ENCODE measurements at places on chromosomes 2 and 18.
A peak's percentile ranks its signal among the peaks of the same experiment; 100 is the strongest.

GRCh38 chr18:22001912-22002487, 167.4 kb upstream of the GATA6 start:
- peak; percentile 76 for DNase-seq

GRCh38 chr2:113000436-113000835, 4.8 kb upstream of the IL36A start:
- no peak for DNase-seq

- DNase-seq, result peak; percentile 76
Measured at GRCh38 chr2:38948995-38949394, 59.3 kb downstream of the ARHGEF33 start.

DNA sequence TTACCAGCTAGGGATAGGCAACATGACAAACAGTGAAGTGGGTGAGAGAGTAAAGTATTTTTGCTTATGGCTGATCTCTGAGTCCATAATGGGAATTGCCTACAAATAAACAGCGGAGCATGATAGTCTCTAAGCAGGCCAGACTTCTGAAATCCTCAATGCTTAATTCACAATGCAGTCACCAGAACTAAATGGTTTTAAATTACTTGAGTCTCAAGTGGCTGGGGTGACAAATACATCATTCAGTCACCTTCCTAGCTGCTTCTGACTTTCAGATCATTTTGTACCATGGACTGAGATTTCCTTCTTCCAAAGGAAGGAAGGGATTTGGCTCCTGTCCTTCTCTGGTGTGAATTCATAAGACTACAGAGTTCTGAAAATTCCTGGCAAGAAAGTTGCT, 82.8 kb upstream of the RMP24 start:
- DNase-seq, result no peak

DNA sequence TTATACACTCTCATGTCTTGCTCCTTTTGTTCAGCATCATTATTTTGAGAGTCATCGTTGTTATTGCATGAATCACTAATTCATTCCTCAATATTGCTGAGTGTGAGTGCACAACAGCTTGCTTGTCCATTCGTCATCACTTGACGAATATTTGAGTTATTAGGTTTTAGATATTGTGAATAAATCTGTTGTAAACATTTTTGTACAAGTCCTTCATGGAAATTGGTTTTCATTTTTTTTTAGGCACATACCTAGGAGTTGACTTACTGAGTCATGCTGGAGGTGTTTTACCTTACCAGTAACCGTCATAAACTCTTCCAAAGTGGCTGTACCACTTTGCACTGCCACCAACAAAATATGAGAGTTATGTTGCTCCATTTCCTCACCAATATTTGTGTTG, 84.2 kb upstream of the NCK2 start:
- no peak for DNase-seq

GRCh38 chr2:10910625-10911024, 1.1 kb upstream of the KCNF1 start:
- DNase-seq, result no peak

DNA sequence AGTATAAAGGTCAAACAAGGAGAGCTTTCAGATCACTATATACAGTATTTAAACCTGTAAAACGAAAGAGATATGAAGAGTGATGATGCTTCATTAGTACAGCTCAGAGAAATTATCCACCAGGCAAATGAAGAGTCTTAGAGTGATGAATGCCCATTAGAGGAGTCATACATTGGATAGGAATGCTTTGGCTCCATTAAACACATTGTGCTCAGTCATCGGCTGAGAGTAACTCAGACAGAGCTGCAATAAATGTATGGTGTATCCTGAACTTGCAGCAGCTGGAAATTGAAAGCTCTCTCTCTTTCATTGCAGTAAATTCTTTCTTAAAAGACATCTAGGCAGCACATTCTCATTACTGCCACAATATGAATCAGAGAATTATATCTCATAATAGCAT, 340.8 kb upstream of the SPHKAP start:
- DNase-seq, result no peak

- DNase-seq, result no peak
Measured at GRCh38 chr2:241082341-241083090, 19.6 kb downstream of the MTERF4 start.

GRCh38 chr2:168090366-168091135, 156.8 kb downstream of the STK39 start:
- DNase-seq, result no peak

GRCh38 chr2:127096718-127097470, 10.1 kb downstream of the BIN1 start:
- no peak for DNase-seq

- DNase-seq, result no peak
Measured at GRCh38 chr2:213125646-213126347, 25.6 kb downstream of the IKZF2 start.

DNA sequence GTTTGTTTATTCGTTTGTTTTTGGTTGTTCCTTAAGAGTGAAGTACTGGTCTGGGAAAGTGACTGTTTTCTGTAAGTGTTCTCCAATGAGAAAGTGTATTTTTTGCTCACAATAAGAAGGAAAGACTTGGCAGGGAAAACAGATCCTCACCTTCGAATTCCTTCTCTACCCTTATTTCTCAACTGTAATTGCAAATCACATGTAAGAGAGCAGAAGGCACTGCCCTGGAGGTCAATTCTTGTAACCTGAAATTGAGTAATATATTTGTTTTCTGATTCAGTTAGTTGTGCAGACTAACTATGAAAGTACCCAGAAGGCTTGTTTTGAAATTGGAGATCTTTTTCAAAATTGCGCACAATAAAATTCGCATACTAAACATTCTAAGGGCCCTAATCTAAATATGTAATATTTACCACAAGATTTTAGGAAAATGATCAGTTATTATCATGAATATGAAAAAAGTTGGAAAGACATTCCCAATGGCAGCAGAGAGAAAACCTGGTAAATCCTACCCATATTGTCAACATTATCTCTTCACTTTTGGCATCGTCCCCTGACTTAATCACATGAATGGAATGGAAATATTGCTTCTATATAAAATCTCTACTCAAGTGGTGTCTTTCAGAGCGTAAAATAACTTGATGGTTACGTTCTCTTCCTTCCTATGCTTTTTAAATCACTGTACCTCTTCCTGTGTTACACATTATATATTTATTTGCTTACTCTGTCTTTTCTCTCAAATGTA, 24.1 kb downstream of the TFPI start:
- DNase-seq, result peak; percentile 79

DNA sequence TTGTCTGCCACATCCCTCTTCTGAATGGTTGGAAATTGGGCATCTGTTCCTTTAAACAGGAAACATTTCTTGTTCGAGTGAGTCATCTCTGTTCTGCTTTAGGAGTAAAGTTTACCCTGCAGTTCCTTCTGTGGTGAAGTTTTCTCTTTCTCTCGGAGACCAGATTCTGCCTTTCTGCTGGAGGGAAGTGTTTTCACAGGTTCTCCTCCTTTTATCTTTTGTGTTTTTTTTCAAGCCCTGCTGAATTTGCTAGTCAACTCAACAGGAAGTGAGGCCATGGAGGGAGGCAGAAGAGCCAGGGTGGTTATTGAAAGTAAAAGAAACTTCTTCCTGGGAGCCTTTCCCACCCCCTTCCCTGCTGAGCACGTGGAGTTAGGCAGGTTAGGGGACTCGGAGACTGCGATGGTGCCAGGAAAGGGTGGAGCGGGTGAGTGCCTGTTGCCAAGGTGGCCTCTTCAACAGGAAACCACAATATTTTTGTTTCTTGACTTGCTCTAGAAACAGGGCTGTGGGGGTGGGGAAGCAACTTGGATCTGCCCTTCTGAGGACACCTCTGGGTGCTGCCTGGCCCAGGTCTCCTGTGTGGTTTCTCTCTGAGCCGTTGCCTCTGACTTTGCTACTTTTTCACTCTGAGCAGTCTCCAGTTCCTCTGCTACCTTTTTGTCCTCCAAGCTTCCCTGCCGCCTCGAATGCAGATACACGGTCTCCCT, 2.2 kb upstream of the CASP8 start:
- DNase-seq, result peak; percentile 55

DNA sequence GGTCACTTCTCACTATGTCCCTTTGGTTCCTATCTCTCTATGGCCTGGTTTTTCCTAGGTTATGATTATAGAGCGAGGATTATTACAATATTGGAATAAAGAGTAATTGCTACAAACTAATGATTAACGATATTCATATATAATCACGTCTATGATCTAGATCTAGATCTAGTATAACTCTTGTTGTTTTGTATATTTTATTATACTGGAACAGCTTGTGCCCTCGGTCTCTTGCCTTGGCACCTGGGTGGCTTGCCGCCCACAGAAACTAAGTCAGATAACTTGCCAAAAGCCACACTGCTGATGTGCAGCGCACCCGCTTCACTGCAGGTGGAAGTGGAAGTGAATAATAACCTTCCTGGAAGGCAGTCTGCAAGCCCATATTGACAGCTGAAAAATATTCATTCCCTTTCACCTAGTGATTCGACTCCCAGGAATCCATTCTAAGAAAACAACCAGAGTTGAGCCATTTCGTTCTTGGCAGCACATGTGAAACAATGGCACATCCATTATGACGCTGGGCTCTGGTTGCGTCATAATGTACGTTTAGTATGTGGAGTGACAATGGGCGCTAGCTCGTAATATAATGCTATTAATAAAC, 725 bp upstream of the ANKRD53 start:
- DNase-seq, result peak; percentile 36

- no peak for DNase-seq
Measured at GRCh38 chr2:241894681-241895426, 25.3 kb downstream of the RTP5 start.

GRCh38 chr2:241796610-241797138, 12.3 kb upstream of the NEU4 start:
- DNase-seq, result no peak

GRCh38 chr2:227477291-227477690, 5.3 kb downstream of the AGFG1 start:
- DNase-seq, result no peak

DNA sequence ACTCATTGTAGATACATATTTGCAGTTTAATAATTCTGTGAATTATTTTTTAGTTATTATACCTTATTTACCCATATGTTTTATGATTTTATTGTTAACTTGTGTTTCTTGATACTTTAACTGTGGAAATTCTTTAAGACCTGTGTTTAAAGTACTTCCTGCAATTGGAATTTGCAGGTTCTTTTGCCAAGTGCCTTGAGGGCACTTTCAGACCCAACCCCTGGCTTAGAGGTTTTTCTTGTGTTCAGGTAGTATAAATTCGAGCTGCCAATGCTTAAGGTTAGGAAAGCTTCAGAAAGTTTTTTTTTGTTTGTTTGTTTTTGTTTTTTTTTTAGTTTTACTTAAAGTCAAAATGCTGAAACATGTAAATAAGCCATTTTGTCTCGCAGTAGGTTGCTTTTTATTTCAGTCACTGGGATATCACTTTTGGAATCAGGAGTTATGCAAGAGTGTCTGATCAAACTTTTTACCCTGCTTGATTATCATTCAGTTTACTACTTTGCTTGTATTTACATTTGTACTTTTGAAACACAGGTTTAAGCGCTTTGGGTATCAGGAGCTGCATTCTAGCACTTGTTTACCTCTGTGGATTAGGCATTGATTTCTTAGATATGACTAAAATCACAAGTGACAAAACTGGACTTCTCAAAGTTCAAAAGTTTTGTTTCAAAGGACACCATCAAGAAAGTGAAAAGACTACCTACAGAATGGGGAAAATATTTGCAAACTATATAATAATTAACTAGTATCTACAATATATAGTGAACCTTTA, 31.8 kb downstream of the TDRD15 start:
- peak; percentile 73 for DNase-seq

DNA sequence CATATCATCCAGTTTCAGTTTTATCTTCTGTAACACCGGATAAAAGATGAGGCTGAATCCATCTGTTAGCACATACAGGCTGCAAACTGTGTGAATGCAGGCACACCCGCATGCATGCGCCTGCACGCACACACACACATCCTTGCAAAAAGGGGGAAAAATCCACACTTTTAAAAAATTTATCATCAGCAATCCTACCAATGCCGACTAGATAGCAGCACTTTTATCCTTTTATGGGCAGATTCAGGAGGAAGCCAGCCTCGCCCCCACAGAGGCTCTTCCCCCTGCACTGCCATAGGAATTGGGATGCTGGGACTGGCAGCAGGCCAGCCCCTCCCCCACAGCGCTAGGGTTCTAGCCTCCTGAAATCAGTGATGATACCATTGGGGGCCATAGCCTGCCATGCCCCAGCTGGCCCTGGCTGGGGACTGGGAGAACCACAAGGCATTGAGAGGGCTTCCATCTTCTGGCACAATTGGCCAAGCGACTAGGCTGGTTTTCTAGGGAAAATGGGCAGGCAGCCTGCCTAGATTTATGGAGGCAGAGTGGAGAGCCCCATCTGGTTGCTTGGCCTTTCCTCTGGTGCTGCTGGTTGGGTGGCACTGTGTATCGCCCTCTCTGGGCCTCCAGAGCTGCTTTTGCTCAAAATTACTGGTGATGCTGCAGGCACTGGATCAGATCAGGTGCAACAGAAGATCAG, 25.5 kb downstream of the CYRIA start:
- DNase-seq, result no peak

- DNase-seq, result no peak
Measured at GRCh38 chr2:232484628-232485347, 2.8 kb downstream of the ECEL1 start.

GRCh38 chr2:237090906-237091305, 5.2 kb downstream of the COPS8 start:
- DNase-seq, result no peak

DNA sequence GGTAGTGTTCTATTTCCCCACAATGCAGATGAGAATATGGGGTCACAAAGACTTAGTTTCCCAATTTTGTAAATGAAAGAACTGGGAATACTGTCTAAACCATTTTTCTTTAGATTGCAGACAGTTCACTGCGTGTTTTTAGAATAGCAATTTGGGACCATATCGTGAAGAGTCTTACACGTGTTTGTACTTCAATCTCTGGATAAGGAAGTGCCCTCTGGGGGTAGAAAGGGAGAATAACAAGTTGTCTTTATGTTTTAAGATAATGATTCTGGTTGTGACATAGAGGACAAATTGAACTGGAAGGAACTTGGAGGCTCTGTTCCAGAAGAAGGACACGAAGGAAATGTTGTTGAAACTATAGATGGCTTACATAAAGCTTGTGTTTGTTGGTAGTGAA, 457.7 kb downstream of the CBLN2 start:
- DNase-seq, result peak; percentile 24

DNA sequence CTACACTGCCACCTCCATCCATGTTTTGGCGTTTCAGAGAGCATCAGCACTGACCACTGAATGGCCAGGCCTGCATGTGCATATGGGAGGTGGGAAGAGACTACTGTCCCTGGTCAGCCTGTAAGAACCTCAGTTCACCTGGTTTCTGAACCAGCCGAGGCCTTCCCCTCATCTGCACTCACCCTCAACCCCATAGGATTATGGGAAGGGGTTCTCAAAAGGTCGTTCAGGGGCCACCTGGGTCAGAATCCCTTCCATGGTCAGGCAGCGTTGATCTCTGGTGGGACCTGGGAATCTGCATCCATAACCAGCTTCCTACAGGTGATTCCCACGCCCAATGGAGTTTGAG, 36.7 kb downstream of the TET3 start:
- no peak for DNase-seq

- DNase-seq, result peak; percentile 98
Measured at GRCh38 chr2:24015562-24016375, 5.9 kb downstream of the MFSD2B start.

DNA sequence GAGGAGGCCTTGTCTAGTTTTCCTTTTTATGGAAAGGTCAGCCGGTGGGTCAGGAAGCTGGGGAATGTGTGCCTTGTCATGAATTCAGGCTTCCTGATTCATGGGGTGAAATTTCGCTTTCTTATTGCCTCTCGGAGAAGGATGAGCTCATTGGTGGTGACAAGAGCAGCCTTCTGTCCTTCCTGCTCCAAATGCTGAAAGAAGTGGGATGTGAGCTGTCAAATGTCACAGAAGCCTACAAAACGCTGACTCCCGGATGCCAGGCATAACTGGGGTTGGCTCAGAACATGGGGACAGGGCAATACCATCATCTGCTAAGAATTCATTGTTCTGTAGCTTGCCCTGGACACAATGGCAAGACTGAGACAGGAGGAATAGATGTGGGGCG, 55.8 kb upstream of the FAM136A start:
- peak; percentile 14 for DNase-seq
